ENCODE measurements at places on chromosomes 3 and 15.
A peak's percentile ranks its signal among the peaks of the same experiment; 100 is the strongest.

DNA sequence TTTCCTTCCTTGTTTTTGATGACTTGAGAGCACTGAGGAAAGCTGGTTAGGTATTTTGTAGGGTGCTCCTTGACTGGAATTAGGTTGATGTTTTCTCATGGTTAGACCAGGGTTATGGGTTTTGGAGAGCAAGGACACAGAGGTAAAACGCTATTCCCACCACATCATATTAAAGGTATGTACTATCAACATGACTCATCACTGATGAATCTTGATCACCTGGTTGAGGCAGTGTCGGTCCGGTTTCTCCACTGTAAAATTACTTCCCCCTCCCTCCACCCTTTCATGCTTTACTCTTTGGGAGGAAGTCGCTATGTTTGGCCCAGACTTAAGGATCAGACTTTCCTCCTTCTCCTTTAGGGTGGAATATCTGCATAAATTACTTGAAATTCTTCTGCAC, 201.6 kb downstream of the EDEM1 start:
- DNase-seq = no peak

DNA sequence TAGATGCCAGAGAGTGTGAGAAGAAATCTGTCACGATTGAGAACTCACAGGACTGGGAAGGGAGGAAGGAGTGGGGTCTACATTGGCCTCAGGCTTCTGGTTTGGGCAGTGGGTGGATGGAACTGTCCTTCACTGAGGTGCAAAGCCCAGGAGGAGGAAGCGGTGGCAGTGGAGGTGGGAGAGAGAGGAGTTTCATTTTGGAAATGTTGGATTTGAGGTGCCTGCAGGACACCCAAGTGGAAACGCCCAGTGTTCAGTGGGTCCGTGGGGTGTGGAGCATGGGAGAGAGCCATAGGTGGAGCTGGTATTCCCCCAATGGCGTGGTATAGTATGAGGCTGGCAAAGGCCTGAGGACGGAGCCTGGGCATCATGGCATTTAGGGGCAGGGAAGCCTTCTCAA, 9.3 kb upstream of the EPHB3 start:
- DNase-seq = no peak

GRCh38 chr3:184471439-184471838, 90.1 kb upstream of the EPHB3 start:
- no peak for DNase-seq

DNA sequence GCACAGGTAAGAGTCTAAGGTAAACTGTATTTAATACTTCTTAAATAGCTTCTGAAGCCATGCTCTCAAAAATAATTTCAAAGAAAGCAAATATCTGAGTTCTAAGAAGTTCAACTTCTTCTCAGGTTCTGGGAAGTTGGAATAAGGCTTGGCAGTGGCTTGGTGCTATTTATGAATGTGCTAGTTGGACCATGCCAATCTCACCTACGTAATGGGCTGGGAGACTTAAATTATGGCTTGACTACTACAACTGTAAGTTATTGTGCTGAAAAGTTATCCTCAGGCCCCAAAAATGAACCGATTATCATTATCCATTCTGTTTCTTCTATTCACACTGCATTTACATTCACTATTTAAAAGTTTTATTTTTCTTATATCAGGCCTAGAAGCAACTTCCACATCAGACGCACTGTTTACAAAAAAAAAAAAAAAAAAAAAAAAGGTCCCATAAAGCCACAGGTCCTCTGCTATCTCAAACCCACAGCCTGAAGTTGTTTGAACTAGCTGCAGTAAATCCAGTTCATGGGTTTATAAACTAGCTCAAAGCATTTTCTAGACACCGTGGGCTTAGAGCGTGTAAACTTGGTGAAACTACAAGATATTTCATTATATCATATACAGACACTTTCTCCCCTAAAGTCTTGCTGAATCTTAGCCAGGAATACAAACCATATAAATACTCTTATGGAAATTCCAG, 3.4 kb downstream of the LRIG1 start:
- no peak for DNase-seq

GRCh38 chr3:107208100-107208499, 169.1 kb upstream of the CCDC54 start:
- DNase-seq = peak; percentile 5

DNA sequence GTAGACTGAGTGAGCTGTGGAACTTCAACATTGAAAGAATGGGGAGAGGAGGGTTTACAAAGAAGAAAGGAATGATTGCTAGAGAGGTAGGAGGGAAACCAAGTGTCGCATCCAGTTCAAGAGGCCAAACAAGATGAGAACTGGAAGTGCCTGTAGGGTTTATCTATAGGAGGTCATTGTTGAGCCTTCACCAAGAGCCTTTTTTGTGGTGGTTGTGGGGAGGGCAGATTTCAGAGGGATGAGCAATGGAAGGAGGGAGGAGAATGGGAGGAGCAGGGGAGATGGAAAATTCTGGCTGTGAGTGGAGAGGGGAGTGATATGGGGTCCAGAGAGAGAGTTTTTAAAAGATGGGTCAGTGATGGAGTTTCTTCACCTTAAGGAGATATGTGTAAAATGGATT, 8.5 kb downstream of the PDIA5 start:
- no peak for DNase-seq

DNA sequence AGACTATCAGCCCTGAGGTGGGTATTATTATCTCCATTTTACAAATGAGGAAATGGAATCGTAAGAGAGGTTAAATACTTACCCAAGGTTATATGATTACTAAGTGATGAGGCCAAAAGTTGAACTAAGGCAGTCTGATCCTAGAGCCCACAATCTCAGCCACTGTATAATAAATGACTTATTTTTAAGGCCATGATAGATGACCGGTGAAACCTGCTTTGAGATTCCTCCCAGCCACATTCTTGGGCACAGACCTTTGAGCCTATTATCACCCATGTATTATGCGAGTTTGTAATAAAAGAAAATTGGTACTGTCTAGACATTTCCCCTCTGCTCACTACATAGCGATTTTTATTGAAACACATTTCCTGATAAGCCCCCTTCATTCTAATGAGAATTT, 37.4 kb downstream of the POLQ start:
- peak; percentile 18 for DNase-seq

DNA sequence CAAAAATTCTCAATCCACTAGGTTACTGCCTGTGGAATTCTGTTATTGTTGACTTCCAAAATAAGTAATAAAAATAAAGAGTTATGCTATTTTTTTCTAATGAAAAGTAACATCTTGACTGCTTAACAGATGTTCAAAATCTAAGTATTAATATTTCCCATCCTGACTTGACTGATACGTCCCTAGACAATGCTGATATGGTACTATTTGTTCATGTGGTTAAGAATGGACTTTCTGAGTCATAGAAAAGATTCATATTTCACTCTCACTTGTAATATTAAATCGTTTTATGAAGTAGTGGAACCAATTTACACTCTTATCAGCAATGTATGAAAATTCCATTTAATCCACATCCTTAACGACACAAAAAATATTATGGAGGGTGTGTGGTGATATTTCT, 104.8 kb upstream of the PLSCR5 start:
- DNase-seq = no peak

DNA sequence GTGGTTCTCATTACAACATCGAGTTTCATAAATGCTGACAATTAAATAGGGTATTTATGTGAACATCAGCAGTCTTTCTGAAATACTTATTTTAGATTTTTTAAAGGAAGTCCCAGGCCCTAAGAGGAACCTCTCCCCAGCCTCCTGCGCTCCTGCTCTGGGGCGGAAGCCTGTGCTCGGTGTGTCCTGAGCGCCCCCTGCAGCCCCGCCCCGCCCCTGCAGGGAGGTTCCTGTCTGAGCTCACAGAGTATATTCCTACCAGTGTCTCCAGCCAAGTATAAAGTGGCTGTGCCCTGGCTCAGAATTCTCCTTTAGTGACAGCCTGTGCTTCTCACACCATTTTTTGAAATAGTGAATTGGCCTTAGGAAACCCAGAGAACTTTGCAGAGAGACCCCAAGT, 567.9 kb downstream of the GOLGA6L6 start:
- no peak for DNase-seq

DNA sequence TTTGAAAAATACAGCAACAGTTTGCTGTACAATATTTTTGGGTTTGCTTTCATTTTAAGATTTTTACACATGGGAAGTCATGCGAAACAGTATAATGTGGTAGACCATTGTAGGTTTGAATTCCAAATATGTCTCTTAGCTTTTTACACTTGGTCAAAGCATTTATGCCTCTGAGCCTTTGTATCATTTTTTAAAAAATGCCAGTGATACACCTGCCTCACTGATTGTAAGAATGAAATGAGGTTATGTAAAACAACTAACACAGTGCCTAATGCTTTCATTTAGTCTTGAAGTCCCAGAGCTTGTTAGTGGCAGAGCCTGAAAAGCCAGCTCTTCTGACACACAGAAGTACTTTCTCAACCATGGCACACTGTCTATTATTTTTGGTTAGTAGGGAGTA, 202.0 kb downstream of the UBE2E2 start:
- DNase-seq = no peak

DNA sequence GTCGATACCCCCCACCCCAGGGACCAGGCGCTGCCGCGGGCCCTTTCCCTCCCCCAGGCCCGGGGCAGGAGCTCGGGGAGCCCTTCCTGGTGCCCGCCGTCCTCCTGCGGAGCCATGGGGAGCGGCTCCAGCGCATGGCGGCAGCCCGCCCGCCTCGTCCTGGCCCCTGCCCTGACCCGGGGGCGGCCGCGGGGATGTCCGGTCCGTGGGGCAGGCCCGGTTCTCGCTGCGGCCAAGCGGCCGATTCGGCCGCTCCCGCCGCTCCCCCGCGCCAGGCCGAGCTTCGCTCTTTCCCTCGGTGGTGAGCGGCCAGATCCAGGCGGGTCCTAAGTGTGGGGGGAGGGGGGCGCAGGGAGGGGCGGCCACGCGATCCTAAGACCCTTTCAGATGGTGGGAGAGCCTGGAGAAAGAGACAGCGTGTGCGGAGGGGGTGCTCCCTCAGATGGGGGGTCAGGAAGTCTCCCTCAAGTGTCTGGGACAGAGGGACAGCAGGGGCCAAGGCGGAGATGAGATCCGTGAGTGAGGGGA, 1.3 kb downstream of the NEIL1 start:
- DNase-seq = no peak

DNA sequence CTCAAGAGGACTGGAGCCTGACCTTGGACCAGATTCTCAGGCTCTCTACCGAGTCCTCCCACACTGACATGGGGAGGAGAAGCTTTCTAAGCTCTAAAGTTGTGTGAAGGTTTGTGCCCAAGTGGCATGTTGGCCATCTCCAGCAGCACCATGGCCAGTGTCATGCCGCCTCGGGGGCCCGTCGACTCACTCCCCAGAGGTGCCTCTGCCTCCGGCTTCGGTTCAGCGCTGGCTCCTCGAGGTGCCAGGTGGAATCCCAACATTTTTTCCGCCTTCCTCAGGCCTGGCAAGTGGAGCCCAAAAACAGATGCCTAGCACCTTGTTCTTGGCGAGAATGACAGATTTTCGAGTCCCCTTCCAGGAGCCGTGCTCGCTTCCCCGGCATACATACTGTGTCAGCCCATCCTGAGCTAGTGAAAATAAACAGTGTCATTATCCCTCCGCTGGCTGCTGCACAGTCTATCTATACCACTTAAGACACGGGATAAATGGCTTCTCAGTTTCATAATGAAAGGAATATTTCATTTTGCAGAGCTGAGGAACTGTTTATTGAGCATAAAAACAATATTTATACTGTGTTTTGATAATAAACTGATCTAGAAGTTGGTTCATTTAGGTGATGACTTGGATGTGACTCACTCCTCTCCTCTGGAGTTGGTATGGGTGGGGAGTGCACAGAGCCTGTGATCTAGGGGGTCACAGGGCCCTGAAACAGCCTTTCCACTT, 328.5 kb upstream of the TLE3 start:
- DNase-seq = no peak

- DNase-seq = no peak
Observed at GRCh38 chr3:52226229-52226817, 878 bp upstream of the TLR9 start.

GRCh38 chr3:172614340-172615274, 91.4 kb upstream of the TNFSF10 start:
- no peak for DNase-seq

DNA sequence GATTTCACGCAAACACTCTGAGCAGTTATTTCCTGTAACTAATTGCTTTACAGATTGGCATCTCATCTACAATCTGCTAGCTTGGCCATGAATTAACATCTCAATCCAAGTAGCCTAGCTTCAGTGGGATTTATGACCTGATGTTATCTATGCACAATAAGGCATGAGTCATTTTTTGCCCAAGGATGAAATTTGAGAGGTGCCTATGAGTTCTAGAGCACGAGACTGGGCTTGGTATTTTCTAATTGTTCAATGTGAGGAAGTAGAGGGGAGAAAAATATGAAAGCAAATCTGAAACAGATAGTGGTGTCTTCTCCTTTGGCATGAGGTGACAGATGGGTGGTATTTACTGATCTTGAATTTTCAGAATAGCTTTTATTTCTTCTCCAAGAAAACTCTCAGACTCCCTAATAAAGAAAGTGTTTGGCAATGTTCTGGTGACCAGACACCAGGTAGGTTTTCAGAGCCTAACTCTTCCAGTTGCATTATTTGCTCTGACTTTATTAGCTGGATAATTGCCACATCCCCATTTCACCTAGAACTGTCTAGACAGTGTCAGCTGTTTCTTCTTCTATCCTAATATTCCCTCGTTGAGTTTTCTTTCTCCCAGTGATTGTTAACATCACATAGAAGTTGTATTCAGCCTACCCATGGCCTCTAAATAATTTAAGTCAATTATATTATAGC, 301.0 kb upstream of the UMPS start:
- peak; percentile 35 for DNase-seq

DNA sequence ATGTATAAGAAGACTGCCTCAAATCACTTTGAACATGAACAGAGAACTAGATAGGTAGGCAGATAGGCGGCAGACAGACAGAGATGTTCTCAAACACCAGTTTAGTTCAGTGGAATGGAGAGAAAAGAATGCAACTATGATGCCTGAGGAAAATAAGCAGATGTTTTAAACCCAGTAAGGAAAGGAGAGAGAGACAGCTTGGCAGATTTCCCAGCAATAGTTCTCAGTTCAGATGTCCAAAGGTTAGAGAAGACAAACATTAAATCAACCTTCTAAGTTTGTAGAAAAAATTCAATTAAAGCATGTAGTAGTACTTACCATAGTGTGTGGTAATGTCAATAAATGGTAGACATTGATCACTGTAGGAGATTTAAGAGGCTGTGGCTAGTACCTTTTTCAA, 209.6 kb upstream of the PFN2 start:
- DNase-seq = no peak

DNA sequence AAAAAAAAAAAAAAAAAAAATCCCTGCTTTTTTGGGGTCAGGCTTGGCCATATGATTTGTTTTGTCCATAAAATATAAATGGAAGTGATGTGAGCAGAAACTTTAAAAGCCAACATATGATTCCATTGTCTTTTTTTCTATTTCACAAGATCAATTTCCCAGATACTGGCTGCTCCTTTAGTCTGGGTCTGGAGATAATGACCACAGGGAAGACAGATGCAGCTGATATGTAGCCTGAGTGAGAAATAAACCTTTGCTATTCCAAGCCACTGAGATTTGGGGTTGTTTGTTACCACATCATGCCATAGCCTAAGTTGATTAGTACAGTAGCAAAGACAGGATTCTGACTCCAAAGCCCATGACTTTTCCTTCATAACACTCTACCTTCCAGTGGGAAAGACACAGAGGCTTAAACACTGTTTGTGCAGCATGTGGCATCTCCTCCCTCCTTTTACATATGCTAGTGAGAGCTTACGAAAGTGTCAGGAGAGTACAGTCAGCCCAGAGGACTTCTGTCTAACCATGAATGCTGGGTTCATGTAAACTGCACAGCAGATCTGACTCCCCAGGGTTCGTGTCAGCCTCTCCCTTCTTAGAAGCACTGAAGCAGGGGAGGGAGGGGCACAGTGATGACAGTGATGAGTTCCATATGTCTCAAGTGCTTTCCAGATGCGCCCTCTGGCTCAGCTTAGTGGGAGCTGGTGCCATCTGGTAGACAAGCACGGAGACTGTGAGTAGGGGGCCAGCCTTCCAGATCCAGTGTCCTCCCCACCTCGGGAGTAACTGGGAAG, 36.7 kb upstream of the SLC7A14 start:
- DNase-seq = no peak
